ENCODE measurements at places on chromosomes 6 and 20. TPM values are rescaled to one million over a fixed set of nuclear protein-coding genes. Genes with fewer than 3 reads are reported as not detected.

DNA sequence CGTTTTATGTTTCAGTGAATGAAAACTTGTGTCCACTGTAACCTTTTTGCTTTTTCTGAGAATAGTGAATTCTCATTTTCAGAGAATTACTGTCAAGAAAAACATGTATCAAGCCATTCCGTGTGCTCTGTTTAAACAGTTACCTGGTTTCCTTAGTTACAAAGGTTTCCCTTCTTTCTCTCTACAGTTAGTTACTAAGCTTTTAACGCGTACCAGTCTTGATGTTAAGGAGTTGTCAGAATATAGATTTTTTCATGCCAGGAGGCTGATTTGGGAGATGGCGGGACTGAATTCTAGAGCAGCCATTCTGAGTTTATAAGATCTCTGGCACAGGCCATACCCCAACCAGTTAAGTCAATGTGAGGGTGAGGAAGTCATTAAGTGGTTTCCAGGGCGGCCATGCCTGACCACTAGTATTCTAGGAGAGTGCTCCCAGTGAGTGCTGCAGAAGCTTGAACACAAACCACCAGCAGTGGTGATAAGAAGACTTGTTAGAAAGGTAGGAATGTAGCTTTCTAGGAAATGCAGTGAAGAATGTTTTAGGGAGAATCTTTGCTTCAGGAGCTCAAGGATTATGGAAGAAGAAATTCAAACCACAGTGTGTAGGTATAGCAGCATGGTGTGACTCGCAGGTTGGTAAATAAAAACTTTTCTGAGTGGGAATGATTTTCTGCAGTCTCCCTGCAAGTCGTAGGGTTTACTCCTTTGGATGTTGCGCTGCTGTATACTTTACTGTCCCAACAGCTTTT, 112.9 kb downstream of the JARID2 start:
- H3K4me1 ChIP-seq: peaks cover 4% of the 10 kb centered on the region
- no peak overlapping the region for H3K27ac ChIP-seq
- no peaks in the 10 kb centered on the region for H3K36me3 ChIP-seq
- no peak overlapping the region for H3K4me3 ChIP-seq
- H3K27me3 ChIP-seq: no peaks in the 10 kb centered on the region

DNA sequence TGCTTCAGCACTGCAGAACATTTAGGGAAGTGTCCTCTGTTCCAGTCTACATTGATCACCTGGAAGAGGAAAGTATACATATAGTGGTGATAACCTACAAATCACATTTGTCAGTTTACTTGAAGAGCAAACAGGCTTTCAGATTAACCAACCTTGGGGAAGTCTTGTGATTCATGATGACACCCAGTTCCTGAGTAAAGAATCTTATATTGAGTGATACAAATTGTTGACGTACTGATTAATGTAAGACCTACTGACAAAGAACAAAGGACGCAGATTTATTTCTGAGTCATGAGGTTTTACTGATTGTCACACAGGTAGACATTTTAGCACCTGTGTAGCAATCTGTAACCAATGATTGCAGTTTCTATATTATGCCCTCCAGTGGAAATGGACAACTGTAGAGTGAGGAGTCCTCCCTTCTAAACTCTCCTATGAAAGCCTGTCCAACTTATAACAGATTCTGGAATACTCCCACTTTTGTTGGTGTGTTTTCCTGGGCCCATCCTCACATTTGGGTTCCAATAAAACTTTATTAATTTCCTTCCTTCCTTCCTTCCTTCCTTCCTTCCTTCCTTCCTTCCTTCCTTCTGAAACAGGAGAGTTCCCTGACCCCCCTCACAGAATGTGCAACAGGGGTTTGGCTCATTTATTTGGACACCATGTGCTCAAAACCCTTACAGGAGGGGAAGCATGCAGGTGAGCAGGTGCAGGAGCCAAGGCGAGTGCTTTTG, 113.5 kb downstream of the SLC35B3 start:
- H3K27me3 ChIP-seq: no peaks in the 10 kb centered on the region
- no peak overlapping the region for H3K4me3 ChIP-seq
- H3K36me3 ChIP-seq: no peaks in the 10 kb centered on the region

- peak overlapping the region; percentile 69 for H3K27ac ChIP-seq
- no peak overlapping the region for H3K4me3 ChIP-seq
- peaks cover 32% of the 10 kb centered on the region for H3K4me1 ChIP-seq
- H3K36me3 ChIP-seq: no peaks in the 10 kb centered on the region
- H3K27me3 ChIP-seq: no peaks in the 10 kb centered on the region
These were observed 170.8 kb downstream of the BCAS1 start for GRCh38 chr20:53899351-53900167.

- H3K4me1 ChIP-seq: peaks cover 26% of the 10 kb centered on the region
- no peaks in the 10 kb centered on the region for H3K27me3 ChIP-seq
- H3K27ac ChIP-seq: no peak overlapping the region
- no peaks in the 10 kb centered on the region for H3K36me3 ChIP-seq
- no peak overlapping the region for H3K4me3 ChIP-seq
These were observed 103.4 kb downstream of the SYCP2 start for GRCh38 chr20:59829786-59830664.

DNA sequence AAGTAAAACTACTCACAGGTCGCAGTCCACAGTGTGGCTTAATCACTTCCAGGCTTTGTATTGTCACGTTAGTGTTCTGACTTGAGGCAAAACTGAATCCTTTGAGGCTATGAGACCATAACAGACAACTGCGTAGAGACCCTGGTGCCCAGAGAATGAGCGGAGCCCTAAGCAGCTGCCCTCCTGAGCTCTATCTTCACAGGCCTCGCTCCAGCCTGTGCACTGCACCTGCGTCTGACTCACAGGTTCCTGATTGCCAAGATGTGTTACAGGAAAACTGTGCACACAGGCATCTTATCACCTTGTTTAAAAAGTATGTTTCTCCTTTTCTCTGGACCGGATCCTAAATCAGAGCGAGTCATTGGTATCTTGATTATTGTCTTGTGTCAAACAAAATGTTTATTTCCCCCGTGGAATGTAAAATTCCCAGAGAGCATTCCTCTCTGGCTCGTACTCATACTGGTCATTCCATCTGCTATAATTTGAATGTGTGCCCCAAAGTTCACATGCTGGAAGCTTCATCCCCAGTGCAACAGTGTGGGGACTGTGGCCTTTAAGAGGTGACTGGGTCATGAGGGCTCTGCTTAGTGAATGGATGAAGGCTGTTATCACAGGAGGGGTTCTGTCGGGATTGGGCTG, 25.7 kb downstream of the PRR18 start:
- H3K4me1 ChIP-seq: no peaks in the 10 kb centered on the region
- H3K27ac ChIP-seq: no peak overlapping the region
- peaks cover 31% of the 10 kb centered on the region for H3K27me3 ChIP-seq
- H3K4me3 ChIP-seq: no peak overlapping the region

- H3K27ac ChIP-seq: no peak overlapping the region
- peaks cover 2% of the 10 kb centered on the region for H3K4me1 ChIP-seq
- DNase-seq: no peak
- peaks cover 13% of the 10 kb centered on the region for H3K27me3 ChIP-seq
- no peaks in the 10 kb centered on the region for H3K36me3 ChIP-seq
These were observed 6.7 kb downstream of the OPN5 start for GRCh38 chr6:47788498-47788884.

GRCh38 chr6:123829302-123829953, 25.8 kb downstream of the NKAIN2 start:
- DNase-seq: no peak
- H3K27ac ChIP-seq: no peak overlapping the region
- H3K27me3 ChIP-seq: no peaks in the 10 kb centered on the region

DNA sequence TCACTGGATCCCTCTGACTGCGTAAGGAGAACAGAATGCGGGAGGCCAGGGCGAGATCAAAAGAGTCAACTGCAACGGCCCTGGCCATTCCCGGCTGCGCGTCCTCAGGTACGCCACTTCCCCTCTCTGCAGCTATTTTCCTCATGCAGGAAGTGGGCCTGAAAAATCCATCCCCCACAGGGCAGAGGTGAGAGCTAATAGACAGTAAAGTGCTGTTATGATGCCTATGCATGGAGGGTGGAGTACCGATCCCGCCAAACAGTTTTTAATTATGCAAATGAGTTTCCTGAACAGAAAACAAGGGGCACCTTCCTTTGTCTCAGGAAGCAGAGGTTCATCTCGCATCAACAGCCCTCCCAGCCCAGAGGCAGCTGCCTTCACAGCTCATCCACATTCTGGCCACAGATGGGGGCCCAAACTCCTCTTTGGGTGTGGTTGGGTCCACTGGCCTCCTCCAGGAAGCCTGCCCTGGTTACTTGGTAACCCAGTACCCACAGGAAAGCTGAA, 9.3 kb downstream of the PREX1 start:
- no peaks in the 10 kb centered on the region for H3K4me1 ChIP-seq
- no peaks in the 10 kb centered on the region for H3K36me3 ChIP-seq
- peaks cover 13% of the 10 kb centered on the region for H3K27me3 ChIP-seq

GRCh38 chr6:139857143-139857542, 482.7 kb upstream of the CITED2 start:
- H3K27me3 ChIP-seq: no peaks in the 10 kb centered on the region
- H3K27ac ChIP-seq: no peak overlapping the region
- no peak overlapping the region for H3K4me3 ChIP-seq
- H3K36me3 ChIP-seq: no peaks in the 10 kb centered on the region
- peaks cover 40% of the 10 kb centered on the region for H3K4me1 ChIP-seq

The OR2H2 gene
- 0.03 TPM for polyA plus RNA-seq

The APOBEC2 gene
- 5.6 TPM for polyA plus RNA-seq

The SSTR4 gene
- not detected for polyA plus RNA-seq

The PERP gene
- 77.6 TPM for polyA plus RNA-seq

The POU3F2 gene
- 0.06 TPM for polyA plus RNA-seq

The LPA gene
- 0.06 TPM for polyA plus RNA-seq

The SYCP2 gene
- 4.2 TPM for polyA plus RNA-seq

The PPP1R3D gene
- polyA plus RNA-seq: 8.2 TPM
